ENCODE measurements at places on chromosomes 13 and 19.

DNA sequence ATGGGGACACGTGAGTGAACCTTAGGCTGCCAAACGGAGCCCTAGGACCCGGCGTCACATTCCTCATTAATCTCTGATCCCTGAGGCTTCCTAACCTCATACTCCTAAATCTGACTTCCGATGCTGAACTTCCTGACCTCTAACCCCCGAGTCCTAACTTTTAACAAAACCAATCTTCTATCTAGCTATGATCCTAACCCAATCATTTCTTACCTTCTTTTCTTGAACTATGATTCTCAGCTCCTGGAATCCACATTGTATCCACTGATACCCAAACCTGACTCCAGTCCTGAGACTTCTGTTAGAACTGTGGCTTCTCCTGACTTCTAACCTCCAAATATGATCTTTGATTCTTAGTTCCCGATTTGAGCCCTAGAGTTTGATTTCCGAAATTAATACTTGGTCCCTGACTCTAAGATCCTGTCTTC, 447 bp downstream of the NFKBIB start:
- DNase-seq: no peak

- DNase-seq: peak; percentile 87
Observed at GRCh38 chr19:56333506-56333905, 18.9 kb upstream of the ZSCAN5A start.

GRCh38 chr13:18946738-18947137, 234.9 kb downstream of the TUBA3C start:
- DNase-seq: no peak

DNA sequence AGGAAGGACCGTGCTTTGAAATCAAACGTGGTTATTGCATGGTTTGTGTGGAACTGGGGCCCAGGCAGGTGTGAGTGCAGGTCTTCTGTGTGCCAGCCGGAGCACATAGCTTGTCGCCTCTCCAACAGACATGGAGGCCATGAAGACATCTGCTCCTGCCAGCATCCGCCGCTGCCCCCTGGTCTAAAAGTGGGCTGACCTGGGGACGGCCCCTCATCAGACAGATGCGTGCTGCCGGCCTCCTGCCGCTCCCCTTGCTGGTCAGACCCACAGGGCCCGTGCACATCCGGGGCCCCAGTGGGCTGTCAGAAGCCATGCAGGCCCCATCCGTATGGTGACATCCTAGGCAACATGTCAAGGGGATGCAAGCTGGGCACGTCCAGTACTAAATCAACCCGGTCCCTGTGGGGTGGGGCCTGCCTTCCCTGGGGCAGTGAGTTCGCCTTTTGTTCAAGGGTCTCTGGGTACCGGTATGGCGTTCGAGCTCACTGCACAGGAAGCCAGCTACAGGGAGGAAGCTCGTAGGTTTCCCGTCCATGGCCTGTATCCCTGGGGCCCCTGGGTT, 88.0 kb upstream of the MCF2L start:
- no peak for DNase-seq

DNA sequence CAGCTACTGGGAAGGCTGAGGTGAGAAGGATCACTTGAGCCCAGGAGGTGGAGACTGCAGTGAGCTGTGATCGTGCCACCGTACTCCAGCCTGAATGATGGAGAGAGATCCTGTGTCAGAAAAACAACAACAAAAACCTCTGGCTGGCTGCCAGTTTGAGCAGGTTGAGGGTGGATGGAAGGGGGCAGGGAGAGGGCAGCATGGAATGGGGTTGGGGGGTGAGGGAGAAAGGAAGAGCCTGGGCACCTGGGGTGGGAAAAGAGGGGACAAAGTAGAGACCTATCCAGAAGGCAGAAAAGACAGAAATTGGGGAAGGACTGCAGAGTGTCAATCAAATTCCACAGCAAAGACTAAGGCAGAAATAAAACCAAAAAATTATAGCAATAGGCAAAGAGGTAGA, 4.7 kb downstream of the SLC1A5 start:
- DNase-seq: no peak

GRCh38 chr13:46288570-46289259, 77.0 kb downstream of the LRRC63 start:
- peak; percentile 66 for DNase-seq

DNA sequence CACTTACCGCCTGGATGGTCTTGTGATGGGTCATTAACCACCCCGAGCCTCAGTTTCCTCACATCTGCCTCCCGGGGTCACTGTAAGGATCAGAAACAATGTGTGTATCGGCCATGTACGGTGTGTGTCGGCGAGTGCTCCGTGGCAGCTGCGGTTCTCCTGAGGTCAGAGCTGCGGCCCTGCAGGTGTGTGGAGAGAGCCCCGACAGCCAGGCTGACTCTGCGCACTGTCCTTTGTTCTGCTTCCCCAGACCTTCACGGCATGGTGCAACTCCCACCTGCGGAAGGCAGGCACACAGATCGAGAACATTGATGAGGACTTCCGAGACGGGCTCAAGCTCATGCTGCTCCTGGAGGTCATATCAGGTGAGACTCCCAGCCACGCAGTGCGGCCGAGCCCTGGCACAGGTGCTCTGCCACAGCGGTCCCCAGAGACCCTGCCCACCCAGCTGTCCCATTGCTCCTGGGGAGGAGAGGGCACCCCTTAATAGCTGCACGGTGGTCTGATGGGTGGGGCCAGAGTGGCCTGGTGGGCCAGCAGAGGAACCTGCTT, 43.8 kb downstream of the CAPN12 start:
- no peak for DNase-seq

DNA sequence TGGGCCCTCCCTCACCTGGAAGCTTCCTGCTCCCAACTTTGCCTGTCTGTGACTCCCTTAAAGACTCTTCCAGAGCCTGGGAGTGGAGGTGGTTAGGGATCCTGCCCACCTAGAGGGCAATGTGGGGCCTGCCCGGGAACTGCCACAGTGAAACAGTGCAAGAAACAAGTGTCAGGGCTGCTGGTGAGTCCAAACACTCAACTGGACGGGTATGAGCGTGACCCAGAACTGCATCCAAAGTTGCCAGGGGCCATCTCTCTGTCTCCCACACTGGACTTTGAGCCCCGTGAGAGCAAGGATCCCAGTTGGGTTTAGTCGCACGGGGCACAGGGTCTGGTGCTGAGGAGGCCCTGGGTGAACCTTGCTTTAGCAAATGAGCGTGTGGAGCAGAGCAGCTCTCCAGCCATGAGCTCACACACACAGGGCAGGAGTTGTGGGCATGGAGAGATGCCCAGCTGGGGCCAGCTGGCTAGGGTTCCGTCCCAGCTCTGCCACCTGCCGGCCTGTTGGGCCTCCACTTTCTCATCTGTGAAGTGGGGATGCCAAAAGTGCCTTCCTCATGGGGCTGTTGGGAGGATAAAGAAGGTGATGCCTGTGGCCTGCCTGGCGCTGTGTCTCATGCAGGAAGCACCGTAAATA, 2.8 kb upstream of the NUMBL start:
- no peak for DNase-seq

DNA sequence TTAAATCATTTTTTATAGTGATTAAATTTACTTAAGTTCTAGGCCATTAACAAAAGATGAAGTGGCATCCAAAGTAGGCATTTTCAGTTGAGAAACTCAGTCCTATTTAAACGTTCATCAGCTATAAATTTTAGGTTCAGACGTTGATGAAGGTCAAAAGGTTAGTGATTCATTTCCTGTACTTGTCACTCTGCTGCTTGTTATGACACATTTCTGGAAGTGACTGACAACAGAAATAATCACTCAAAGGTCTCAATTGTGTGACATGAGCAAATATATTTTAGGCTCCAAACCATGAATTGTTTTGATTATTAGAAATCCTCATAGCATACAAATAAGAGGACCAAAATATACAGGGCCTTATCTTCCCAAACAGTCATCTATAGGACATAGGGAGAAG, 10.3 kb upstream of the EDNRB start:
- peak; percentile 31 for DNase-seq

DNA sequence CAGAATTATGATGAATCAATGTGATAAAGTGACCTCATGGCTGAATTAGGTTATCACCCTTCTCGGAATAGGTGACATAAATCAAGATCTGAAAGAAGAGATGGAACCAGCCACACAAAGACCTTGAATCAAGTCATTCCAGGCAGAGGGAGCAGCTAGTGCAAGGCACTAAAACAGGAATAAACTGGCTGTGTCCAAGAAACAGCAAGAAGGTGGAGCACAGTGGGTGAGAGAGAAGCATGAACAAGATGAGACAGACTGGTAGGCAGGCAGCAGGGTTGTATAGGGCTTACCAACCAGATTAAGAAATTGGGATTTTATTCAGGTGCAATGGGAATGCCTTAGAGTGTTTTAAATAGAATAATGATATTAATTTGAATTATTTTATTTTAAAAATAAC, 470.3 kb downstream of the PCDH20 start:
- DNase-seq: no peak

DNA sequence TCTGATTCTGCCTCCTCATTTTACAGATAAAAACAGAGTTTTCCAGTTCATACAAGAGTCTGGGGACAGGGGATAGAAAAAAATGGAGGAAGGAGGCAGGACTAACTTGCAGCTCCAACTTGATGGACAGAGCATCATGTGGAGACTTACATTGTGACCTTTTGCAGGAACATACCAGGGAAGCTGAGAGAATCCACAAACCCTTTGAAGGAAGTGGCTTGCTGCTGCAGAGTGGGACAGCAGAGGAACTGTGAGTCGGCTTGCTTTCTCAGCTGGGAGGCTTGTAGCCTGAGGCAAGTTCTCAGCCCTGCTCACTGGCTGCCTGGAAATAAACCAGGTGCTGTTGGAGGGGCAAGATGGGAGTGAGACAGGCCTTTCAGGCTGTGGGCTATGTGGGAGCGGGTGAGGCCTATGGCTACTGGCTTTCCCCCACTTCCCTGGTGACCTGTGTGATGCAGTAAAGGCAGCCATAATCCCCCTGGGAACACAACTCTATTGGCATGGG, 614.4 kb downstream of the KCTD12 start:
- no peak for DNase-seq

- DNase-seq: no peak
Observed at GRCh38 chr19:13918726-13919411, 12.9 kb downstream of the CC2D1A start.

- DNase-seq: no peak
Observed at GRCh38 chr13:47258384-47258783, 361.5 kb upstream of the HTR2A start.

DNA sequence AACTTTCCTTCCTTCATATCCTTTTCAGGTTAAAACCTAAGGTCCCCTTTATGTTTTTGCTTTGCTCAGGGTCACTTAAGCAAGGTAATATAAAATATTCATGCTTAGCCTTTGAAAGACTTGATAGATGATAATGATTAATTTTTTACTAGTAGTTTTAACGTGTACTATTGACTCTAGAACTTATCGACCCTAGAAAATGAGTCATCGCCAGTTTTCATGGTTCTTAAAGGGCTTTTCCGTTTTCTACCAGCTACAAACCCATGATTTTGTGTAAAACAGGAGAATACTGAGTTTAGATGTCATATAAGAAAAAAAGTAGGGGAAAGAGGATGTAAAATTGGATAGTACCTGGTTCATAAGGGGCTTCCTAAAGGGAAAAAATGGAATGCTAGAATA, 75.7 kb downstream of the DHRS12 start:
- no peak for DNase-seq

DNA sequence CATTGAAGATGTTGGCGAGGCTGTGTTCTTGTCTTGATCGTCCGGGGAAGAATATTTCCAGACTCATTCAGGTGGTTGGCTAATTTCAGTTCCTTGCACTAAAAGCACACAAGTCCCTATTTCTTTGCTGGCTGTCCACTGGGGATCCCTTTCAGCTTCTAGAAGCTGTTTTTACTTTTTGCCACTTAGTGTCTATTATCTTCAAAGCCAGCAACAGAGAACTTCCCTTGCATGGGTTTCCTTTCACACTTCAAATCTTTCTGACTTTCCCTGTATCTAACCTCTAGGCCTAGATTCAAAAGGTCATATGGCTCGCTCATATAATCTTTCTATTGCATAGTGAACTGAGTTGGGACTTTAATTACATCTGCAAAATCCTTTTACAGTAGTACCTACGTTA, 215.3 kb upstream of the PCDH9 start:
- no peak for DNase-seq

- peak; percentile 74 for DNase-seq
Observed at GRCh38 chr19:7004313-7004931, 16.8 kb downstream of the MBD3L2B start.

DNA sequence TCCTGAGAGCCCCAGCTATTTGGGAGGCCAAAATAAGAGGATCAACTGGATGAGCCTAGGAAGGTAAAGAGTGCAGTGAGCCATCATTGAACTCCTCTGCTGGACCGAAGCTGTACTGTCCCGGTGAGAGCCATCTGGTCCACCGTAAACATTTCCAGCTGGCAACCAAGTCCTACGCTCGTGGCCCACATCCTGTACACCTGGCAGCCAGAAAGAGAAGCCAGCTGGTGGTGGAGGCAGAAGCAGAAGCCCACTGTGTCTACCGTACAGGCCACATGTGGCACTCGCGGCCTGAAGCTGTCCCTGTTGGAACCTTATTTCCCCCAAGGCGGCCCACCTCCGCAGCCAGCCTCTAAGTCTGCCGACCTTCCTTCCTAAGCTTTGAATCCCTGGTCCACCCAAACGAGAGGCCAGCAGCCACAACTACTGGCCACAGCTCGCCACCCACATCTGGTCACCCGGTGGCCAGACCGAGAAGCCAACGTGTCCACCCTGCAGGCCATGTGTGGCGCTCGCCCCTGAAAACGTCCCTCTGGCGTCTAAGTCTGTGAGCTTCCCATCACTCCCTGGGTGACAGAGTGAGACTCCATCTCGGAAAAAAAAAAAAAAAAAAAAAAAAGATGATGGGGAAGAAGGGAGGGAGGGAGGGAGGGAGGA, 14.2 kb upstream of the ZNF91 start:
- no peak for DNase-seq

- no peak for DNase-seq
Observed at GRCh38 chr19:53088091-53088490, 15.1 kb downstream of the ZNF160 start.

DNA sequence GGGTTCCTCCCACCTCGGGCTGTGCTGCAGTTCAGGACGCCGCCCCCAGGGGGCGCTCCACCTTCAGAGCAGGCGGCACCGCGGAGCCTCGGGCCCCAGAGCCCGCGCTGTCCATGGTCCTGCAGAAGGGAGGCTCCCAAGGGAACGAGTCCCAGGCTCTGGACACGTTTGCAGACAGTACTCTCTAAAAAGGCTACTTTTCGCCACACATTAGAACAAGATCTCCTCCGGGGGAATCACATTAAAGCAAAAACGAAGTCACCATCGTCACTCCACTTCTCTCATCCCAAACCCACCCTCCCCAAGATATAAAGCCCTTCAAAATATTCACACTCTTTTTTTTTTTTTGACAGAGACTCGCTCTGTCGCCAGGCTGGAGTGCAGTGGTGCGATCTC, 4.6 kb upstream of the SIGLEC10 start:
- DNase-seq: peak; percentile 96

All from PC-3 (cell line).